HEK293T (cell line): ENCODE measurements at places on chromosomes 12 and 14.

DNA sequence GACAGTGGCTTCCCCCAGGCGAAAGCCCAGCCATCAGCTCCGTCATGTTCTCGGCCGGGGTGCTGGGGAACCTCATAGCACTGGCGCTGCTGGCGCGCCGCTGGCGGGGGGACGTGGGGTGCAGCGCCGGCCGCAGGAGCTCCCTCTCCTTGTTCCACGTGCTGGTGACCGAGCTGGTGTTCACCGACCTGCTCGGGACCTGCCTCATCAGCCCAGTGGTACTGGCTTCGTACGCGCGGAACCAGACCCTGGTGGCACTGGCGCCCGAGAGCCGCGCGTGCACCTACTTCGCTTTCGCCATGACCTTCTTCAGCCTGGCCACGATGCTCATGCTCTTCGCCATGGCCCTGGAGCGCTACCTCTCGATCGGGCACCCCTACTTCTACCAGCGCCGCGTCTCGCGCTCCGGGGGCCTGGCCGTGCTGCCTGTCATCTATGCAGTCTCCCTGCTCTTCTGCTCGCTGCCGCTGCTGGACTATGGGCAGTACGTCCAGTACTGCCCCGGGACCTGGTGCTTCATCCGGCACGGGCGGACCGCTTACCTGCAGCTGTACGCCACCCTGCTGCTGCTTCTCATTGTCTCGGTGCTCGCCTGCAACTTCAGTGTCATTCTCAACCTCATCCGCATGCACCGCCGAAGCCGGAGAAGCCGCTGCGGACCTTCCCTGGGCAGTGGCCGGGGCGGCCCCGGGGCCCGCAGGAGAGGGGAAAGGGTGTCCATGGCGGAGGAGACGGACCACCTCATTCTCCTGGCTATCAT is 663 bp downstream of the PTGER2 start:
- DNase-seq = no peak

DNA sequence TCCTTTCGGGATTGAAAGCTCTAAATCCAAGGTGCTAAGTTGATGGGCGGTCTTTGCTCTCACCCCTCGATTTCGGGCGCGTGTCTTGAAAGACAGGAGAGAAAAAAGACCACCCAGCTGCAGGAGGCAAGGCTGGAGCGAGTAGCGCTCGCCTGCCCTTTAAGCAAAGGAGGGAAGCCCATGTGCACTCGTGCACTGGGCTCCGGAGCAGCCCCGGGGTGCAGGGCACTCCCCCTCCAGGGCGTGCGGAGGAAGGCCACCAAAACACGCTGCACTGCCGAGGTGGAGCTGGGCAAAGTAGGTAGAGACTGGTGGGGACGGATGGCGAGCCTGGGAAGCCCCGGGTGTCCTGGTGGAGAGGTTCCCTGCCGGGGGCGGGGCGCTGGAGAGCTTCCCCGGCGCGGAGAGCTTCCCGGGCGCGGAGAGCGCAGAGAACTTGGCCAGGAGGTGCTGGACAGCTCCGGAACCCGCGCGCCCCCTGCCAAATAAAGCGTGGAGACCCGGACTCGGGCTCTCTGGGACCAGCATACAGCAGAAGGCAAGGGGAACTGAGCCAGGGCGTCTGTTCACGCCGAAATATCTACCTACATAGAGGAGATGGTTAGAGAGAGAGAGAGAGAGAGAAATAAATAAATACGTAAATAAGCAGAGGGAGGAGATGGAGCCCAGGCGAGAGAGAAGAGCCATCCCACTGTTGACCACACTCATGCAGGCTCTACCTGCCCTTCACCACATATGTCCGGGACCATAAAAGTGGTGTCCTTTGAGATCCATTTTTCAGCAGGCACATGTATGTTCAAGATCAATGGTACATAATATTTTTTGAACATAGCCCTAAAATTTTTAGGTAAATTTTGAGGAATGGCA is 662 bp upstream of the NELL2 start:
- DNase-seq = peak; percentile 59

- no peak for DNase-seq
Observed at GRCh38 chr14:98543074-98543473, 728.9 kb downstream of the BCL11B start.

- DNase-seq = peak; percentile 31
Observed at GRCh38 chr14:67533754-67534085, 630 bp downstream of the PLEKHH1 start.

GRCh38 chr12:26520869-26521268 is 312.1 kb downstream of the ITPR2 start:
- no peak for DNase-seq

DNA sequence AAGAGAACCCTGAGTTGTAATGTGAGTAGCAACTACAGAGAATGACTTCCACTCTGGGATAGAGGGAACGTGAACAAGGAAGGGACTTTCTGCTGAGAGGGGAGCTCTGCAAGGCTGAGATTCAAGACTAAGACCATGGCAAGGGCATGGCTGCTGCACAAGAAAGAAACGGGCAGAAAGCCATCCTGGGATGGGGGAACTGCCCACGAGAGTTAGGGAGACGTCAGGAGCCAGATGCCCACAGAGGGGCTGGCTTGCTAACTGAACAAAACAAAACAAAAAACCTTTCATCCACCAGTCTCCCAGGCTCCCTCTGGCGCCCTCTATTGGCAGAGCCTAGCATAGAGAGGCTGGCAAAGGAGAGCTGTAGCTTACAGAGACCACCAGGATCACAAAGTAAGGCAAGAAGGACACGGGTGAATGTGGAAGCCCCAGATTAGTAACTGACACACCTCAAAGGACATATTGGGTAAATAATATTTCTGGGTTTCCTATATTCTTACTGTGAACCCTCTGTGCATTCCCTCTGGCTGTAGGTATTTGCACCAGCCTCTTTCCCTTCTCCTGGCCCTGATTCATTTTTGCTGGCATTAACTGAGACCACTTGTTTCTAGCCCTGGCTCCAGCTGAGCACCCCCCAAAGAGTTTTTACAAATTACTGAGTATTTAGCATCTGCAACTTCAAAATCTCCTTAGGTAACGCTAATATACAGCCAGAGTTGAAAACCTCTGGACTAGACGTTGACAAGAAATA is 338.3 kb downstream of the EMP1 start:
- peak; percentile 66 for DNase-seq

GRCh38 chr14:76956316-76957090 is 72.0 kb downstream of the IRF2BPL start:
- peak; percentile 77 for DNase-seq

DNA sequence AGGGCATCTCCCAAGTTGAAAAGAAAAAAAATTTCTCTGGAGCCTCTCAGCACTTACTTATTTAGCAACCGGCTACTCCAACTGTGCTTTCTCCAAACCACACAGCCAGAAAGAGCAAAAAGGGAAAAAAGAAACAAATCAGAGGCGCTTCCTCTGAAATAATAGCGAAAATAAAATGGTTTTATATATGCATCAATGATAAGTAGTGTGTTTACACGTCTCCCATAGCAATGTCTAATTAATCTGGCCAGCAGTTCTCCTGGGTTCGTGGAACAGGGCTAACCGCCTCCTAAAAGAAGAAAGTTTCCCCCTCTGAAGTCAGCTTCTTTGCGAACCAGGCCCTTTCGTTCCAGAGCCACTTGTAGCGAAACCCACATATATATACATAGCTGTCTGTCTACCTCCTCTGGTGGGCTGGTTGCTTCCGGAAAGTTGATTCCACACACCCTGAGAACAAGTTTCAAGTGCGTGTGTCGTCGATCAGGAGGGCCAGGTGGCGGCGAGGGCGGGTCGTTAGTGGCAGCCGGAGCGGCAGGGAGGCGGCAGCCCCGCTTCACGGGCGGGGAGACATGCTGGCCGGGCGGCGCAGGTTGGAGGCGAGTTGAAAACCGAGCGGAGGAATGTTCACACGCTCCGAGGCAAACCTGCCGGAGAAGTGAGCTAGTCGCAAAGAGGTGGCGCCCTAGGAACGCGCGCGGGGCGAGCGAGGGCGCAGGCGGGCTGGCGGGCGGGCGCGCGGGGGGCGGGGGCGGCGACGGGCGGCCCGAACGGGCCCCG is 2.7 kb downstream of the PTHLH start:
- peak; percentile 54 for DNase-seq

DNA sequence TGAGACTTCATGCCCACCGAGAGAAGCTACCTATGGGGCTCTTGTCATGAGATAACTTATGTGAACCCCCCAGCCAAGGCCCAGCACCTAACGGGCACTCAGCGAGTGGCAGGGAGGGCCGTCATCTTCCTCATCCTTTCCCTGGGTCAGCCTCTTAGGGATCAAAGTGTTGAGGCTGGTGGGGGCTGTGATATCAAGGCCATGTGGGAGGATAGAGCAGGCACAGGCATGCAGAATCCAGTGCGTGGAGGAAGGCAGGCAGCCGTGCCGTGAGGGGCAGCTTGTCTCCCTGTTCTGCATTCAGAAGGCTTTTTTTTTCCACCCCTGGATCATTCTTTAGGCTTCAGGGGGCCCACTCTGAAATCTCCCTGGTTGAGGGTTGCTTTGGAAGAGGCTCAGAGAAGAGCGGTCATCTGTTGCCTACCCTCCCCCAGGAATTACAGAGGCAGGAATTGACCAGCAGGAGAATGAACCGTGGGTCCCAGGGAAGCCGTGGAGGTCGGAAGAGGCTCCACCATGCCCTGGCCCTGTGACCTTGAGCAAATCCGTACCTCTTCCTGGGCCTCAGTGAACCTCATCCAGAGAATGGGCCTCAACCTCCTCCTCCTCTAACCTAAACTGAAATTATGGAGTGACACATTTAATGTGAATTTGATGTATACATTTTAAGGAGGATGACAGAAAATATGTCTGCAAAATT is 62.8 kb downstream of the BEGAIN start:
- no peak for DNase-seq

DNA sequence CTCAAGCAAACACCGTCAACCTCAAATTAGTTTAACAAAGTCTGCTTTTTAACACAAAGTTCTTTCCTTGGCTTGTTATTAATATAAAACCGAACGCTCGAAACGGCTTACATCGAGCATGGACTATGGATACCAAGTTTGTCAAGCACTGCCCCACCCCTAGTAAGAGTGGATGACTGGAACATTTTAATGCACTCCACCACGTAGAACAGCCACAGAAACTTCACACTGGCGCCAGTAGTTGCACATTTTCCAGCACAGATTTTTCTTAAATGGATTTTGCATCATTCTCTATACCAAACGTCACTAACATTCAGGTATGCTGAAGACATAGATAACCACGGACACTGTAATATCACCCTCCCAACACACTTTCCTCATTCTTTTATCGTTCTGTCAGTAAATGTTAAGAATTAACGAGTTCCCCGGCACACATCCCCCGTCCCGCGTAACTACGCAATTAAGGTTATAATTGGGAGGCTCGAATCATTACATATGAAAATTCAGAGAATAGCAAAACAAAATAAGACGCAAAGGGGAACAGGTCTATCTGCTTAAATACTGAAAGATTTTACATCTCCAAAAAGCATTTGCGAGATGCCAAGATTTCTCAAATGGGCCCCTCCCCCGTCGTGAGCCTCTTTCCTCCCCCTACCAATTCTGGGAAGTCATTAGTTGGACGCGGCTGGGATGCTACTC is 990 bp downstream of the FERMT2 start:
- peak; percentile 42 for DNase-seq

DNA sequence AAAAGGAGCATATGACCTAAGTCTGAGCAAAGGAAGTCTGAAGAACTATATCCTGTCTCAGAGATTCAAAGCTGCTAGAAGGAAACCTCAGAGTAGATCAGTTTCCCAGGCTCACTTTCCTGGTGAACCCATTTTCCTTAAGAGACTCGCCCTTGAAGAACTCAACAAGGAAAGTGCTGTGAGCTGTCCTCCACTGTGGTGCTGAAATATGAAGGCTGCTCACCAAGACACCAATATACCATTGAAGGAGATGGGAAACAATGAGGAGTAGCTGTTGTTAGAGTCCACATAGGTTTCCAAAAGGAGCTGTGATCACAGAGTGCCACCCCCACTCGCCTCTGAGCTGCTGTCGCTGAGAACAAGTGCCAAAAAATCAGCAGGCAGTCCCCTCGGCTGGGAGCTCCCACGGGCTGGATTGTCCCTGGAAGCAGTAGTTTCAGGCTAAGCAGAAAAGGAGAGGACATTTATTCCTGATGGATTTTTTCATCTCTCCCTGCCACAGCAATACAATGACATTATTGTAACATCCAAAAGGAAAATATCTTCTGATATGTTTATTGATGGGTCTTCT is 282.1 kb downstream of the RPS29 start:
- DNase-seq = peak; percentile 44

- DNase-seq = no peak
Observed at GRCh38 chr14:70660967-70661893, 19.5 kb downstream of the TTC9 start.

DNA sequence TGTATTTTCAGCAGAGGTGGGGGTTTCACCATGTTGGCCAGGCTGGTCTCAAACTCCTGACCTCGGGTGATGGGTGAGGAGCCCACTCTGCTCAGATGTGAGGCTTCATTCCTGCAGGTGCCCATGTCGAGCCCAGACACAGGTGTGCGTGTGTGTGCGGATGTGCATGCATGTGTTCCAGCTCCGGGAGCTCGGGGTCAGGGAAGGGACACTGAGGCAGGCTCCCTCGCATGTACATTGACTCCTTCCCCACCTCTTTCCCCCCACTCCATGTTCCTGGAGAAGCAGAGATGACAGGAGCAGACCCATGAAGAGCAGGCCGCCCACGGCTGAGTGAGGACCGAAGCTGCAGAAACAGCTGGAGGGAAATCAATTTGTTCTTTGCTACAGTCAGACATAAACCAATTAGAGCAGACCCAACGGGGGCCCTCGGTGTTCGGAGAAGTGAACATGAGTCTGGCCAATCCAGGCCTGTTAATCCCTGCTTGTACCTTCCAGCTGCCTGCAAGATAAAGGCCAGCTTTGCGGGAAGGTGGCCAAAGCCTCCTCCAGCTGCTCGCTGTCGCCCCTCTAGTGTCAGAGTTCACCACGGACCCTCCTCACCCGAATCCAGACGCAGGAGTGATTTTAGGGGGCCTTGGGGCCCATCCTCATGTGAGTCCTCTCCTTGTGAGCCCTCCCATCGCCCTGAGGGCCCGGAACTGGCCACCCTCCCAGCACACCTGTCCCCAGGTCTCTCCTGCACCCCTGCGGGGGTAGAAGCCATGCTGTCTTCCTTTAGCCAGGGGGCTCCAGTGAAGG is 321.0 kb upstream of the RTL1 start:
- no peak for DNase-seq

GRCh38 chr12:108804271-108804953 is 53.0 kb downstream of the SSH1 start:
- no peak for DNase-seq

DNA sequence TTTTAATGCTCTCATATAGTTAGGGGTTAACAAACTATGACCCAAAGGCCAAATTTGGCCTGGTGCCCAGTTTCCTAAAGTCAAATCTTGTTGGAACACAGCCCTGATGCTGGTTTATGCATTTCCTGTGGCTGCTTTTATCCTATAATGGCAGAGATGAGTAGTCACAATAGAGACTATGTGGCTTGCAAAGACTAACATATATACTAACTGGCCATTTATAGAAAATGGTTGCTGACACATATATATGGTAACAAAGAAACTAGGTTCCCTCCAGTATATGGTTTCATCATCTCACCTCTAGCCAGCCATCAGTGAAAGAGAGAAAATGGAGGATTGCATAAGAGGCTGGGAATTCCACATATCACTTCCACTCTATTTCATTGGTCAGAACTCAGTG is 10.8 kb downstream of the NAV3 start:
- DNase-seq = no peak

GRCh38 chr14:100371773-100372172 is 48.6 kb downstream of the SLC25A47 start:
- no peak for DNase-seq

GRCh38 chr12:22876262-22876661 is 251.3 kb downstream of the ETNK1 start:
- DNase-seq = no peak
